ENCODE measurements at places on chromosomes 11 and 22. TPM values are rescaled to one million over a fixed set of nuclear protein-coding genes. Genes with fewer than 3 reads are reported as not detected.

CRYBB2 gene
- not detected for total RNA-seq

SAA4 gene
- not detected for total RNA-seq

TEX12 gene
- 0.24 TPM for total RNA-seq

GPR83 gene
- 0.15 TPM for total RNA-seq

MPZL3 gene
- total RNA-seq = 69.3 TPM

PLAAT5 gene
- not detected for total RNA-seq

OR56A4 gene
- not detected for total RNA-seq

KCNK7 gene
- 1.6 TPM for total RNA-seq

- no peak for DNase-seq
Measured at GRCh38 chr11:18987454-18988231, 48.4 kb upstream of the MRGPRX1 start.

DNA sequence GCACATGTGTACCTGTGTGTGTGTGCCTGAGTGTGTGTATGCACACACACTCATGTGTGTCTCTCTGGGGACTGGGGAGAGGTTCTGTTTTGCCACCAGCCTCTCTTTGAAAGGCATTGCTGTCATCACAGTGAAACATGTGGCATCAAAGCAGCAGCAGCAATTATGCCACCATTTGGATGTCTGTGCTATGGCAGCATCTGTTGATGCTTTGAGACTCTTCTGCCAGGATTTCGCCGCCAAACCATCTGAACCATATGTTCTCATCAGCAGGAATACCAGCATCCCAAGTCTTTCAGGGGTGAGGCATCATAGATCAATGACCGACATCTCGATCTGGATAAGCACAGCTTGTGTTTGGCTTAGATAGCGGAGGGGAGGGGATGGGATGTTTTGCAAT is 168.6 kb downstream of the FAT3 start:
- no peak for DNase-seq

GRCh38 chr11:30585125-30585891 is 845 bp downstream of the MPPED2 start:
- DNase-seq = no peak

GRCh38 chr22:18983120-18983651 is 47.1 kb upstream of the PRODH start:
- no peak for DNase-seq

DNA sequence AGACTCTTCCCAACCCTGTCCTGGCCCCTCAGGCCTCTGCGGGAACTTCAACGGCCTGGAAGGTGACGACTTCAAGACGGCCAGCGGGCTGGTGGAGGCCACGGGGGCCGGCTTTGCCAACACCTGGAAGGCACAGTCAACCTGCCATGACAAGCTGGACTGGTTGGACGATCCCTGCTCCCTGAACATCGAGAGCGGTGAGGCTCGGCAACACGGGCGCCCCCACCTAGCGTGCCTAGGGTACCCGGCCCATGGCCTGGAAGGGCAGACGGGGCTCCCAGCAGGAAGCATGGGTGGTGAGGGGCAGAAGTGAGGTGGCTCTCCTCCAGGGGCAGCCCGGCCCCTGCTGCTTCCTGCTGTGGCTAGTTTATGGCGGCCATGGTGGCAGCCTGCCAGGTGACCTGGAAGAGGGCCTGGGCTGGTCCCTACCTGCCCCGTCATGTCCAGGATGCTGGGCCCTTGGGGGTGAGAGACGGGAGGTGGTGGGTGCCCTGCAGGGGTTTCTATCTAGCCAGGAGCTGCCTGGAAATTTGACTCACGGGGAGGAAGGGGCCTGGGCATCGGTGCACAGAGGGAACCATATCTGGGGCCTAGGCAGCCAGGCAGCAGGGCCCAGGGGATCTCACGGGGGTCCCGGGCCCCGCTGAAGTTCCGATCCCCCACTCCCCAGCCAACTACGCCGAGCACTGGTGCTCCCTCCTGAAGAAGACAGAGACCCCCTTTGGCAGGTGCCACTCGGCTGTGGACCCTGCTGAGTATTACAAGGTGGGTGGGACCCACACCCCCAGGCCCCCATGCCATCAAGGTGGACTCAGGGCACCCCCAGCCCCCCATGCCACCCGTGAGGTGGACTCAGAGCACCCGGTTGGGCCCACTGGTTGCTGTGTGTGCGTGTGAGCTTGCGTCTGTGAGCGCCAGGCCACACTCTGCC is 9.2 kb downstream of the MUC2 start:
- no peak for DNase-seq

- no peak for DNase-seq
Measured at GRCh38 chr22:41656556-41656955, 32.1 kb downstream of the SNU13 start.

DNA sequence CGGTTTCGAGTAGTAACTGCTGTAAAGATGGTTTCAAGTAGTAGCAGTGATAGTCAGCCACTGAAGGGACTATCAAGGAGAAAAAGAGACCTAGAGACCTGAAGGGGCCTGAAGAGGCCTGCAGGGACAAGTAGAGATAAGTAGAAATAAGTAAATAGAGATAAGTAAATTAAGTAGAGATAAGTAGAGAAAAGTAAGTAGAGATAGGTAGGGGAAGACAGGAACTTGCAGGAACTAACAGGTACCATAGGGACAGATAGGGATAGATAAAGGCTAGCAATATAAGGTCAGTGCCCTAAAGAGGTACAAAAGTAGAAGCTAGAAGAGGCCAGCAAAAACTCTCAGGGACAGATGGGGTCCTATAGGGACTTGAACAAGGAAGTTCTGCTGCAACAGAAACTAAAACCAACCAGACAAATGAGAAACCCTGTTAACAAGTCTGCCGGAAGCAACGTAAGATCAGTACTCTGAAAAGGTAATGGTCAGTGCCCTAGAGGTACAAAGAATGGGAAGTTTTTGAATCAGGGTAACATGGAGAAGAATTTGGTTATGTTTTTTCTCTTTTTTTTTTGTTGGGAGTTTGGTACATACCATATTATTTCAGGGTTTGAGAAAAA is 9.6 kb upstream of the SC5D start:
- DNase-seq = no peak

- no peak for DNase-seq
Measured at GRCh38 chr11:109783840-109784239, 309.4 kb upstream of the ZC3H12C start.

- no peak for DNase-seq
Measured at GRCh38 chr22:25070956-25071355, 118.4 kb downstream of the KIAA1671 start.

DNA sequence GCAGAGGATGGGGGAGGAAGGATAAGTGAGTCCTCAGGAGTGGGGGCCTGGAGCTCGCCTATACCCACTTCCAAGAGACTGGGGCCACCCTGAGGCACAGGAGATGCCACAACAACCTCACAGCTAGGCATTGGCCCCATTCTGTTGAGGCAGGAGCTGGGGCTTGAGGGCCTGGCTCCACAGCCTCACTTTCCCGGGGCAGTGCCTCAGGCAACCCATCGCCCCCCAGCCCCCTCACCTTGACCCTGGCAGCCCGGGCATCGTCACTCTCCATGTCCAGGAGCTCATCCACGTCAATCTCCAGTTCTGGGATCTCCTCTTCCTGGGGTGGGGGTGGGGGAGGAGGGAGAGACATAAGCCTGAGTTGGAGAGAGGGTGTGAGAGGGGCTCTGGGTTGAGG is 1.8 kb downstream of the PPP1R14B start:
- no peak for DNase-seq

Data from activated T-helper 1 cell treated with anti-CD3 and anti-CD28 coated beads, Interleukin-12 subunit alpha, Interleukin-12 subunit beta, Interleukin-2, Interleukin-4 antibody, amounts not matched to agents 30 ng/mL and 10 ng/mL and 1 ng/mL, durations not matched to agents 14 hours and 24 hours and 36 hours (primary cell).